Bladder microvascular endothelial cell (primary cell): ENCODE measurements at places on chromosomes 5 and 9. TPM values are rescaled to one million over a fixed set of nuclear protein-coding genes. Genes with fewer than 3 reads are reported as not detected.

ATP10B gene
- under 0.01 and 0.44 TPM in 2 replicates for total RNA-seq

NPR3 gene
- total RNA-seq = 0.13 and 1.3 TPM in 2 replicates

TAL2 gene
- not detected in 2 replicates for total RNA-seq

ZNF883 gene
- total RNA-seq = 0.16 and 0.50 TPM in 2 replicates

TMEM232 gene
- 0.32 and 0.63 TPM in 2 replicates for total RNA-seq
